ENCODE measurements at places on chromosomes 6 and 20.

DNA sequence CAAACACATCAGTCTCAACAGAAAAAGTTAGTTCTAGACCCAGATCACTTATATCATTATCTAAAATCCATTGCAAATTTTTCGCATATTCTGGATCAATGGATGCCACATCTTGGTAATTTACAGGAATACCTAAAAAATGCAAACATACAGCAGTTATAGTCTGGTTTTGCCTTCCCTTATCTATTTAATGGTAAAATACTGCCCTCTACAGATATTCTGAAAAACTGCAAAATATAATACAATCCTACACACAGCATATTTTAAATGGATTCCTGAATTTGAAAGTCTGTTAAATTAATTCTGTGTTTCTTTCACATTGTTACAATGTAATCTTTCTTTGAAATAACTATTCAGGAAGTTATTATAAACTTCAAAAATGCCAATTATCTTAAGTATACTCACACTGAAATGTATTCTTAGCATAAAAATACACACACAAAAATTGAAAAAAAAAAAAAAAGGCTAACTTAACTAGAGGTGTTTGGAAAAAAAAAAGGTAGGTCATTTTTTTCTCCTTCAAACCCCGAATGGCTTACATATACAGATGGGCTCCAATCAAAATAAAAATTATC is 88.4 kb downstream of the HACE1 start:
- no peak for DNase-seq

DNA sequence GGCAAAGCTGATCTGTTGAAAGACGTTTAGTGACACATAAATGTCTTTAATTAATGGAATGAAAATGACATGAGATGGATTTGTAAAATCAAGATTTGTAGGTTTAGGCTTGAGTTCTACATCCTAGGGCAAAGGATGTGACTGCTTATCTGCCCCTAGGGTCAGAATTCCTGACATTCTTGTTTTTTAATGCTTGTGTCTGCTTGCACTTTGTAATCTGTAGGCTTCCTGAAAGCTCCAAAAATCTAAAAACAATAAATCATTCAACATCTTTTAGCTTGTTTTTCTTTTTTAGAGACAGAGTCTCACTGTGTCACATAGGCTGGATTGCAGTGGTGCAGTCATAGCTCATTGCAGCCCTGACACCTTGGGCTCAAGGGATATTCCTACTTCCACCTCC is 107.9 kb upstream of the MLIP start:
- DNase-seq: no peak

DNA sequence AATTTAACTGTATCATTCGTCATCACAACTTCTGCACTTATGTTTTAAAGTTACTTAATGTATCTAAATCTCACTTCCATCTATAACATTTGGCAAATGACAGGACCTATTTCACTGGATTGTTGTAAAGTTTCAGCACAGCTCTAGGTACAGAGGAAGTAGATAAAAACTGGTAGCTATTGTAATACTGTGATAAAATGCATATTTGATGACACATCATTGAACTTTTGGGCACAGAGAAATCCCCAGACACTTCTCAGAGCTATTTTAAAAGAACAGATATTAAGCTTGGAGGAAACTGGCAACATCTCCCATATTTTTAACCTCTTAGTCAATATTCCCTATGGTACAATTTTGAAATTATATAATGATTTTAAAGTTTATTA is 138.7 kb downstream of the RFPL4B start:
- no peak for DNase-seq

- DNase-seq: no peak
Measured at GRCh38 chr20:51666126-51666525, 102.1 kb downstream of the ATP9A start.

- DNase-seq: no peak
Measured at GRCh38 chr6:131362696-131363095, 210.3 kb upstream of the ARG1 start.

DNA sequence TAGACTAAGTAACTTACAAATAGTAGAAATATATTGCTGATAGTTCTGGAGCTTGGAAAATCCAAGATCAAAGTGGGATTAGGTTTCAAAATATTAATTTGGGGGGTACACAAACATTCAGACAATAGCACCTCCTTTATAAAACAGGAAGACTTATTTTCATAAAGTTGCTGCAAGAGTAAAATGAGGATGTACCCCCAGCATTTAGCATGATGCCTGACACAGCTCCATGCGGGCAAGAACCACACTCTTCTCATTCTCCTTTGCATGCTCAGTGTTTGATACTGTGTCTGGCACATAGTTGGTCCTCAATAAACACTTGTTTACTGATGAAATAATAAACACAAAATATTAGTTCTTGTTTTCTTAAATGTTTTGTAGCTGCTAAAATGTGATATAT is 332.9 kb downstream of the TFAP2A start:
- DNase-seq: no peak

DNA sequence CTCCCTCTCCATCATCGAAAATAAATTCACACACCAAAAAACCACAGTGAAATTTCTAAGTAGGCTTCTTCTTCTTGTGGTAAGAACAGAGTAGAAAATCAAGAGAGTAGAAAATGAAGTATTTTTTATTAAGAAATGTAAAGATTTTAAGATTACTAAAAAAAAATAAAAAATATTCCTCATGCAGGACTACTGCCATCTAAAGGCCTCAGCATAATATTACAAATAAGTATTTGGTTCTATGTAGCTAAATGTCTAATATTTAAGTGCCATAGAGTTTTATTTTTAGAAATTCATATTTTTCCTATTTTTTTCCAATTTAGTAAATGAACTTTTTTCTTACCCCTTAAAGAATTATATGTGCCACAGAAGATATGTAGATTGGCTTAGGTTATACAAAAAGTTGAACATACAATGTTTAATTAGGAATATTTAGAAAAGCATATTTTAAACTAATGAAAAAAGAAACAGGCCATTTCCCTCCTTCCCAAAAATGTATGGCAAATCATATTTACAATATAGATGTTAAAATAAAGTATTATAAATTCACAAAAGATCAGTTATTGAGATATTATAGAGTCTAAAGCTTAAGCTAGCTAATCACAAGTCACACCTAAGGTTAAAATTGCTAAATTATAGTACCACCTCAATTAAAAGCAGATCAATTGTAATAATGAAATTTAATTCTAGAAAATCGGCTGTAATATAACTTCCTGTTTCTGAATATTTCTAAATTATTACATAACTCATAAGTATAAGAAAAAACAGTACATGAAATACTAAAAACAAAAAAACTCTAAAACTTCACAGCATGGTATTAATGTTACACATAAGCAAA is 3.5 kb upstream of the NT5DC1 start:
- no peak for DNase-seq

- DNase-seq: no peak
Measured at GRCh38 chr6:11685481-11686093, 93.0 kb downstream of the ADTRP start.

DNA sequence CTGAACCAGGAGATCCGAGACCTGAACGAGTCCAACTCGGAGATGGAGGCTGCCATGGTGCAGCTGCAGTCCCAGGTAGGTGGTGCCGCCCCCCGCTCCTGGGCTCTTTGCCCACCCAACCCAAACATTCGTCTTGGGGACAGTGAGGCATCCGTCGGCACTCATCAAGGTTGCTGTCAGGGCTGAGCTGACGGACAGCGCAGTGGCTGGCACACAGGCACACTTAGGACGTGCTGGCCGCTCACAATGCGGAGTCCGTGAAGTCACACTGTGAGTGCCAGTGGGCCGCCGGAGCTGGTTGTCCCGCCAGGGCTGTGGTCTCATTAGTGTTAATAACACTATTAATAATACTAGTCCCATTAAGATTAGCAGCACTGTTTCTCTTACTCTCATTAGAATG is 18.2 kb upstream of the PCMTD2 start:
- no peak for DNase-seq

- no peak for DNase-seq
Measured at GRCh38 chr20:62297449-62298227, 5.2 kb upstream of the ADRM1 start.

GRCh38 chr6:124669713-124670480 is 292.3 kb upstream of the RNF217 start:
- DNase-seq: no peak

GRCh38 chr6:63460971-63461370 is 111.3 kb upstream of the LOC128125822 start:
- DNase-seq: no peak

- DNase-seq: no peak
Measured at GRCh38 chr6:11248974-11249761, 16.7 kb upstream of the NEDD9 start.

DNA sequence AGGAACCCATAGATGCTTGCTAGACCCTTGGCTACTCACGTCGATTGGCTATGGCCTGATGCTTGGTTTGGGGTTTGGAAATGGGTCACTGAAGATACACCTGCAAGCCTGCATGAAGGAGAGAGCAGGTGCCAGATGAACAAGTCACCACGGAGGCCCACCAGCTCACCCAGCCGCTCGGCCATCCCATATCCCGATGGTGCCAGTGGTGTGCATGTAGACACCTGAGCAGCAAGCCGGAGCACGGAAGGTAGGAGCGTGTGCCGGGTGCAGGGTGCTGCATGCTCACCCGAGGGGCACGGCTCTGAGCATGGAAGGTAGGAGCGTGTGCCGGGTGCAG is 35.9 kb downstream of the DACT2 start:
- no peak for DNase-seq

Measured in H9 (cell line).